ENCODE measurements at places on chromosomes 2 and 18. TPM values are rescaled to one million over a fixed set of nuclear protein-coding genes. Genes with fewer than 3 reads are reported as not detected.

DNA sequence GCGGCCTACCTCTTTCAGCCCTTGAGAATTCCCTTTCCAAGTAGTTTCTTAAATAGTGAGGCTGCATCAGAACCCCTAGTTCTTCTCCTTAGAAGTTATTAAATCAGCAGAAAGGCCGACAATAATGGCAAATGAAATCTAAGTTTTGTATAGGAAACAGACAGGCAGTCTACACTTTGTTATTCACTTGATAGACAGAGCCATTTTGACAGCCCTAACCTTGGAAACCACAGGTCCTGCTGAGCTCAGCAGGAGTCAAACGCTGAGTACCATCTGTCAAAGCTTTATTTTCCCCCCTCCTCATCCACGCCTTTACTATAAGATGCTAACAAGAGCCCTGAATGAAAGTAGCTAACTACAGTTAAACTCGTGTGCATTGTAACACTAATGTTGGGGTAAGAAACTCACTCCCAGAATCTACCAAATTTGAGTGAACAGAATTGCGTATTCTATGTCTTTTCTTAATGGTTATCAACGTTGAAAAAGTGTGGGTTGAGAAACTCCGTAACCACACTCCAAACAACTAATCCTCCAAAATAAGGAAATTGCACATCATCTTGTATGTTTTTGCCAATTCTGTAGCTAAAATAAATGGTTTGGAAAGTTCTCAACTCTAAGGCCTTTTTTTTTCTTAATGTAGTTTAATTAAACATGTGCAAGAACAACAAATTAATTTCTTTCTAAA, 90.6 kb upstream of the EFEMP1 start:
- DNase-seq: peak; percentile 17
- no peak overlapping the region for H3K27ac ChIP-seq
- no peaks in the 10 kb centered on the region for H3K36me3 ChIP-seq
- H3K27me3 ChIP-seq: peaks cover 13% of the 10 kb centered on the region

DNA sequence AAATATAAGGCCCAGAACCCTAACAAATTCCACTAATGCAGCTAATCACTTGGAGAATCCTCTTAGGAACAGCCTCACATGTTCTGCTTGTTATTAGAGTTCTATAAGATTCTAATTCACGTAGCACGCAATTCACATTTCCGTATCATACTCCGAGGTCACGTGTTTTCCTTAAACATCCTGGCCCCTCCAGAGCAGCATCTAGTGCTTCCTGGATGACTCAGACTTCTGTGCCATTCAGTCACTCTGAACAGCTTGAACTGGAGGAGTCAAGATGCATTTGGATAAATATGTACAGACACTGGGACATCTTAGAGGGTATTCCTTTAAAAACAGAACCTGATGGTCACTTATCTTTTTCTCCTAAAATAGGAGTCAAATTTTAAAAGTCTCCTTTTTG, 156.5 kb downstream of the MYO5B start:
- peak; percentile 70 for DNase-seq
- H3K27me3 ChIP-seq: peaks cover 3% of the 10 kb centered on the region

- no peak overlapping the region for H3K27ac ChIP-seq
- no peak for DNase-seq
- H3K4me1 ChIP-seq: no peaks in the 10 kb centered on the region
- no peak overlapping the region for H3K4me3 ChIP-seq
- H3K27me3 ChIP-seq: peaks cover 46% of the 10 kb centered on the region
- no peaks in the 10 kb centered on the region for H3K36me3 ChIP-seq
Observed at GRCh38 chr2:231890896-231891513, 35.2 kb downstream of the NPPC start.

DNA sequence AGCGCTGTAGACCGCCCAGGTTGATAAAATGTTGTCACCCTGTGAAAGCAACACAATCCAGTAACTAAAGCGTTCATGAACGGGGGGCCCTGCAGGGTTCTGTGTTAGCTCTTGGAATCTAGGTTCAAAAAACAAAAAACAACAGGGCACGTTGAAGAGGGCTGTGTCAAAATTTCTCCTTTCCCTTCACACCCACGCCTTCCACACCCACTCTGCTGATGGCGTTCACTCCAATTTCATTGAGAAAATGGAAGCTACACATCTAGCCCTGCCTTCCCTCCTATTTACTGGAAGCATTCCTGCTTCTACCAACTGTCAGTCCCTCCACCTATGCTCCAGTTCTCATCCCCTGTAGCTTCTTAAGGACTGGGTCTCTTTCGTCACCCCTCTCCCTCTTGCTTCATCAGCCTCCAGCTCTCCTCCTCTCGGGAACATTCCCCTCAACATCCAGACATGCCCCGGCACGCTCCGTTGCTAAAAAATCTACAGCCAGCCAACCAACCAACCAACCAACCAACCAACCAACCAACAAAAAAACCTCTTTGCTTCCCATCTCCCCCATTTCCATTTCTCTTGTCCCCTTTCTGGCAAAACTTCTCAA, 98.4 kb upstream of the SP3 start:
- H3K4me3 ChIP-seq: no peak overlapping the region
- no peak for DNase-seq
- no peak overlapping the region for H3K27ac ChIP-seq
- H3K36me3 ChIP-seq: no peaks in the 10 kb centered on the region
- no peaks in the 10 kb centered on the region for H3K4me1 ChIP-seq

- H3K27me3 ChIP-seq: peaks cover 3% of the 10 kb centered on the region
- no peaks in the 10 kb centered on the region for H3K36me3 ChIP-seq
- no peak overlapping the region for H3K27ac ChIP-seq
- DNase-seq: no peak
Observed at GRCh38 chr2:102634831-102635241, 15.5 kb downstream of the SLC9A2 start.

GRCh38 chr18:2244641-2245040, 326.7 kb downstream of the METTL4 start:
- no peaks in the 10 kb centered on the region for H3K36me3 ChIP-seq
- DNase-seq: no peak
- no peak overlapping the region for H3K4me3 ChIP-seq
- peaks cover 13% of the 10 kb centered on the region for H3K27me3 ChIP-seq
- no peak overlapping the region for H3K27ac ChIP-seq
- no peaks in the 10 kb centered on the region for H3K4me1 ChIP-seq

DNA sequence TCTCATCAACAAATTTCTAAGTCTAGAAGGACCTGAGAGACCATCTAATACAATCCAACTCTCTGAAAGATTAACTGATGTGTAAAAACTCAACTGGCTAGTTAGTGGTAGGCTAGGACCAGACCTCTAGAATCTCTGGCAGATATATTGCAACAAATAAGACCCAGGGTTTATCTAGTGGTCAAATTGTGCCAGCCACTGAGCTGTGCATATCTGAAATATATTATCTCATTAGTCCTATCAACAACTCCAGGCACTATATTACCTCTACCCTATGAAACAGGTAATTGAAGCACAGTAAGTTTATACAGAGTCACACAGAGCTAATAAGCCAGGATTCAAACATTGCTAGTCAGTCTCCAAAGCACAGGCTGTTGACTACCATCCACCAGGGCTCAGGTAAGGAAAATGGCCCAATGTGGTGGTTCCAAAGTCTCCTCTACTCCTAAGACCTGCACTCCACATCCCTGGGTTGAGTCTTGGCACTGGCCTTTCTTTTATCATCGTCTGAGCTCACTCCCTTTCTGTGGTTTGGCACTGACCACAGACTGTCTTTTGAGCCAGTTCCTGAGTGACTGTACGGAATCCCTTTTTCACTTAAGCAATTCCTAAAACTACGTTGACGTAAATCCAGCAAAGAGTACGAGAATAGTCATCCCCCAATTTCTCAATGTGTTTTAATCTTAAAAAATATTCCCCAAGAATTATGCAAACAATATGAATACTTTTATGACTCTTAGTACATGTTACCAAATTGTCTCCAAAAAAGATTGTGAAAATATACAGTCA, 11.9 kb upstream of the PID1 start:
- H3K4me1 ChIP-seq: no peaks in the 10 kb centered on the region
- H3K27ac ChIP-seq: no peak overlapping the region
- DNase-seq: no peak
- H3K27me3 ChIP-seq: no peaks in the 10 kb centered on the region
- H3K4me3 ChIP-seq: no peak overlapping the region
- no peaks in the 10 kb centered on the region for H3K36me3 ChIP-seq

DNA sequence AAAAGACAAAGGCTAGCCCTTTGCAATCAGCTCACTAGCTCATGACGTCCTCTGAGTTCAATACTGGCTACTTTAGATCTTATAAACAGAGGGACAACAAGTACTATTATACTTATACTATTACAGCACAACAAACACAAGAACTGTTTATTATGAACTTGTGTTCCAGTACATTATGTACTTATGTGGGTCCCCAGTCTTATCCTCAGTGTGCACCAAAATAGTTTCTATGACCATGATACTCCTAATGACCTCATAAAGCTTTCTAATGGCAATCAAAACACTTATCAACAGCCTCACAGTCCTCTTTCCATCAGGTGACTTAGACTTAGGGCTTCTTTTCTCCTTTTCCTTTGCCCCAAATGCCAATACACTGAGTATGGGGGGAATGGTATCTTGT, 614.4 kb downstream of the CNTNAP5 start:
- H3K4me3 ChIP-seq: no peak overlapping the region
- no peak for DNase-seq
- no peaks in the 10 kb centered on the region for H3K4me1 ChIP-seq
- no peaks in the 10 kb centered on the region for H3K27me3 ChIP-seq

Gene LBH
- 140 TPM for total RNA-seq

Gene COL4A4
- total RNA-seq: not detected

Gene GPR55
- not detected for total RNA-seq

Gene PFN4
- total RNA-seq: not detected

Data from A673 (cell line).